Activated CD4-positive, alpha-beta T cell treated with anti-CD3 and anti-CD28 coated beads, Interleukin-2, amount 10 ng/mL, durations not matched to agents 7 days and 5 days (primary cell): ENCODE measurements at places on chromosomes 7 and 10.

GRCh38 chr10:34732926-34733325 lies 82.2 kb downstream of the PARD3 start:
- no peak for DNase-seq

GRCh38 chr7:120442838-120443237 lies 169.9 kb downstream of the KCND2 start:
- DNase-seq, result no peak

DNA sequence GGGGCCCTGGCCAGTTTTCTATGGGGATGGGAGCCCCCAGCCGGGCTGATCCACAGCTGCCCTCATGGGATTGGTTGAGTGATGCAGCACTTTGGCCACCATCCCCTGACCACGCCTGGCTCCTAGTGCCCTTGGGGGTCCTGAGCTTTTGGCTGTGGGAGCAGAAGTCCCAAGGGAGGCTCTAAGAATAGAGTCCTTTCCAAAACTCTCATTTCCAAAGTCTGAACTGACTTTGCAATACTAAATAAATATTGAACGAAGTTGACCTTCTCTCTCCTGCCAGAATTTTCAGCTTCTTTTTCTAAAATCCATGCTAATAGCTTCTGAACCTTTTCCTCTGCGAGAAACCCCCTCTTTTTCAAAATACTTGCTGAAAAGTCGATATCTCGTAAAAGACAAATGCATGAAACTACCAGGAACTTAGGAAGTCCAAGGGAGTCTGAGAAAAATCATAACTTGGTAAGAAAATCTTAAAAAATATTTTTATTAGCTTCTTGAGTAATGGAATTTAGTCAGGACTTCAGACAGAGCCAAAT lies 62.7 kb upstream of the IGFBP3 start:
- DNase-seq, result no peak

- DNase-seq, result no peak
Measured at GRCh38 chr10:89219513-89220218, 12.5 kb upstream of the CH25H start.

DNA sequence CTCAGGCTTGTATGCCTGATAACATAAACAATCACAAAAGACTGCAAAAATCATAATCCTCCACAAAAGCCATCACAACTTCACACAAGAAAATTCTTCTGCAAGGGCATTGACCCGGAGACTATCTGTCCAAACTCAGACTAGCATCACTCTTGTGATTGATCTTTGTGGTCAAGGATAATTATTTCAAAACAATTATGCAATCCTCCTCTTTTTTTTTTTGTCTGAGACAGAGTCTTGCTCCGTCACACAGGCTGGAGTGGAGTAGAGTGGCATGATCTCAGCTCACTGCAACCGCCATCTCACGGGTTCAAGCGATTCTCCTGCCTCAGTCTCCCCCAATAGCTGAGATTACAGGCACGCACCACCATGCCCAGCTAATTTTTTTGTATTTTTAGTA lies 22.2 kb downstream of the CDNF start:
- DNase-seq, result no peak
